Brain microvascular endothelial cell (primary cell): ENCODE measurements at places on chromosomes 2 and 18.

DNA sequence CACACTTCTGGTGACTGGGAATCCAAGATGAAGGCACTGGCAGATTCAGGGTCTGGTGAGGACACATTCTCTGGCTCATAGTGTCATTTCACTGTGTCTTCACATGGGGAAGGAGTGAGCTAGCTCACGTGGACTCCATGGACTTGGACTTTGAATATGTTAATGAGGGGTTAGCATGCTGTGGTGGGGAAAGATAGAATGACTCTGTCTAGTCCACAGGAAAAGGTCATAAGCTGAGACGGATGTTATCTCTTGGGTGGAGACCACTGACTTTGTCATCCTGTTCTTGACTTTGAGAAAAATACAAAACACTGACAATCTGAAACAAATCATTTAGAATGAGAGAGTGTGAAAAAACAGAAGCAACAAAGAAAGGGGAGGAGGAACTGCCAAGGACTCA lies 145.9 kb downstream of the PIK3C3 start:
- DNase-seq = no peak

- no peak for DNase-seq
Observed at GRCh38 chr18:8045160-8045883, 478.2 kb downstream of the PTPRM start.

DNA sequence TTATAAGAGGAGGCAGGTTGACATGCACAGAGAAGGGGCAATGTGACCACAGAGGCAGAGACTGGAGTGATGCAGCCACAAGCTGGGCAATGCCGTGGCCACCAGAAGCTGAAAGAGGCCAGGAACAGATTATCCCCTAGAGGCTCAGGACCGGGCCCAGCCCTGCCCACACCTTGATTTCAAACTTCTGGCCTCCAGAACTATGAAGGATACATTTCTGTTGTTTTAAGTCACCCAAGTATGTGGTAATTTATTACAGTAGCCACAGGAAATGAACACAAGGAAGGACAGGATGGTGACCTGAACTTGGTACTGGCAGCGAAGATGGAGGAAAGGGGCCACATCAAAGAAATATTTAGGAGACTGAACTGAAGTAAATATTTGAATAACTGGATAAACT lies 66.8 kb upstream of the RIOK3 start:
- DNase-seq = no peak

GRCh38 chr2:204743393-204743960 lies 198.2 kb downstream of the PARD3B start:
- DNase-seq = no peak

DNA sequence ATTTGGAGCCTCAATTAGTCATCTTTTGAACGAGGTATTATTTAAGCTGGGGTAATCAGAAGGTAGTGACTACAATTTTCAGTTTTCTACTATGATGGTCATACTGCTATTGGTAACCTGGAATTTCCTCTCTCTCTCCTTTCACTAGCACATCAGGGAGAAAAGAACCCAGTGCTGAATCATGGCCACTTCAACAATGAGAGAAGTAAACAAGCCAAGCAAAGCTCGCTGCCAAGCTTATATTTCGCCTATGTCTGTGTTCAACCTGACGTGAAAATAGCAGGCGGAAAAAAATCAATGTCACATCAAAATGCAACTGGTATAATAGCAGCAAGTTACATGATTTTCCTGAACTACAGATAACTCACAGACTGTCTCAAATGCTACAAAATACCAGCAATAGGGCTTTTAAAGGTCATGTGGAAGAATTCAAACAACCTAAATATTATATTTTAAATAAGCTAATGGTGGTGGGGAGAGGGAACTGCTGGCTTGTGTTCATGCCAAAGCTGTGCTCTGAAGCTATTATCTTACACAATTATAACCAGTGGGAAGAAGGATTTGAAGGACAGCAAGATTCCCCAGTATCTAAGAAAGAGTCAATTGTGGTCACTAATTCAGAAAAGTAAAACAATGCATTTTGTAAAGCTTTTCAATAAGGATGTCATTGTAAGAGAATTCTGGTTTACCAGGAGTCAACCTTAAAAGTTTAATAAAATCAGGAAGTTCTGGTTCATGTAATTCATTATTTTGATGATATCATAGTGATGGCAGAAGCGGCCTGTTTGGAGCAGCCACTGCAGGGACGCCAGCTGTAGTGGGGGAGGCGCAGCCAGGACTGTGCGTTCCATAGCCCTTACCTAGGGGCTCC lies 38.0 kb downstream of the RNF152 start:
- peak; percentile 64 for DNase-seq

GRCh38 chr2:212842544-212843185 lies 304.1 kb upstream of the ERBB4 start:
- peak; percentile 68 for DNase-seq

DNA sequence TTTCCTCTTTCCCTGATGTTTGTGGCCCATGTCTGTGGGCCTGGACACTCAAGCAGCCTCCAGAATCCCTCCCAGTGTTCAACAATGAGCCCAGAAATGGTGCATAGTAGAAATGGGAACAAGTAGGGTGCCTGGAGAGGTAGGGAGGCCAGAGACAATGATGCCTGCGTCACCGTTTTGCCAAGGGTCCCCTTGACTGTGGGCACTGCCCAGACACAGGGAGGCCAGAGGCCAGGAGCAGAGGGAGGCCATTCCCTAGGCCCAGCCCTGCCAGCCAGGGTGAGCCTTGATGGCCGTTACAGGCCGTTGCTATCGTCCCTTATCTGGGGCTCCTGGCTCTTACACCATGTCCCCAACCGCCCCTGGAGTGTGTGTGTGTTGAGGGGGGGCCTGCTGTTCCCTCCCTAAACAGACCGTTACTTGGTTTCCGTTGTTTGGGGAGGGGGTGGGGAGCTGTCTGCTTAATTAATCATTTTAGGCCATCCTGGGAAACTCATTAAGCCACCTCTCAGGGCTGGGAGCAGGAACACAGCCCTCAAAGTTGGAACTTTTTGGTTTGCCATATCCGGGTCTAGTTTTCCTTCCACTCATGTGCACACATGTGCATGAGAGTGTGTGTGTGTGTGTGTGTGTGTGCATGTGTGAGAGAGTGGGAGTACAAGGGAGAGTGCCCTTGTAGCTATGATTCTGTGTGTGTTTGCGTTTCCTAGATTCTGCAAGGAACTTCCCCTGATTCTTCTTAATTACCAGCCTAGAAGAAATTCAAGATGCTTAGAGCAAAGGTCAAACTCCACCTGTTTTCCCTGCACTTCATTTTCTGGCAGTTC lies 135.2 kb upstream of the HAAO start:
- DNase-seq = no peak

DNA sequence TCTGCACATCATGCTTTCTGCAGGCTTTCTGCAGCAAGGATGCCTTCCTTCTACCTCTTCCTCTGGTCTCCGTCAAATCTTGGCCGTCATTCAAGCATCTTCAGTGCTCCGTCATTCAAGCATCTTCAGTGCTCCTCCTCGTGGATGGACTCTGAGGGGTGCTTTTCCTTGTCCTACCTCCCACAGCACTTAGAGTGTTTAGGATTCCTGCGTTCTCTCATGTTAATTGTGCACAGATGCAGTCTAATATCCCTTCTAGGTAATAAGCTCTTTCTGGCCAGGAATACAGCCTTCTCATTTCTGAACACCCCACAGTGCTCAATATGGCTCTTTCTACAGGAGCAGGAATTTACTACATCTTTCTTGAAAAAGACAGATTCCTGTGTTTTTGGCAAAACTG lies 59.8 kb downstream of the ZNF236 start:
- DNase-seq = no peak

- DNase-seq = no peak
Observed at GRCh38 chr2:100397976-100398375, 19.5 kb downstream of the CHST10 start.

GRCh38 chr18:56233595-56233994 lies 404.8 kb downstream of the TXNL1 start:
- DNase-seq = peak; percentile 74

DNA sequence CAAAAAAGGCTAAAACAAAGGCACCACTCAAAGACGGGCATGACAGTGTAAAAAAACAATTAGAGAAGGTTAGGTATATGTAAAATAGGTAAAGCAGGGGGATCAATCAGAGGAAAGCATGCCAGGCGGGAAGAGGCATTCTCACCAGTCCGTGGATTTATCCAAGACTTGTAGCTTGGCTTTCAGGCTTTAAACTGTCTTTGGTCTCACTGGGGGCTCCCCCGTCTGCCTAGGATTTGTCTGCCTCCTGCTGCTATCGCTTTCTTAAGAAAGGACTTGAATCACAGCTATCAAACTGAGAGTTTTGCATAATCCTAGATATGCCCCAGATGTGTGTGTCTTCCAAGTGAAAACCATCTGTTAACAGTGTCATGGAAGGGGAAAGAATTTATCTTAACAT lies 11.1 kb upstream of the GORASP2 start:
- DNase-seq = no peak

- DNase-seq = peak; percentile 36
Observed at GRCh38 chr2:23452853-23453420, 68.0 kb downstream of the KLHL29 start.

DNA sequence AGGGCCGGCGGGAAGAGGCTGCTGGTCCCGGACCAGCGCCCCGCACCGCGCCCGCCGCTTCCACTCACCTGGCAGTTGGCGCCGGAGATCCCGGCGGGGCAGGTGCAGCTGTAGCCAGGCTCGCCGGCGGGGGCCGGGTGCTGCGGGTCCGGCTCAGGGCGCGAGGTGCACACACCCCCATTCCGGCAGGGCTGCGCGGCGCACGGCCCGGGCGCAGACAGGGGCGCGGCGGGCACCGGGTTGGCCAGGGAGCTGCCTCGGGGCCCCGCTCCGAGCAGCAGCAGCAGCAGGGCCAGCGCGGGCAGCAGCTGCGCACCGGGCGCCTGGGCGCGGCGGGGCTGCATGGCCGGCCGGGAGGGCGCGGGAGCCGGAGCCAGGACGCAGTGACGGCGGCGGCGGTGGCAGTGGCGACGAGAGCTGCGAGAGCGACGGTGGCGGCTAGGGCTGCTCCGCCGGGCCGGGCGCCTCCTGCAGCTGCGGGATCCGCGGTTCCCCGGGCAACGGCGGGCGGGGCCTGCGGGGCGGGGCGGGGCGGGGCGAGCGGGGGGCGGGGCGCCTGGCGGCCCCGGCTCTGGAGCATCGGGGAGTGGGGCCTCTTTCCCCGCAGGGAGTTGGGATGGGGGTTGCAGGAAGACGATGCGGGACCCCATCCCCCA lies at the start of gene DNER:
Gene DNER (minus strand): TSS at position 476 of the 656 bp plus-strand sequence. CDS start 132 bp downstream, at position 344.
- no peak for DNase-seq

DNA sequence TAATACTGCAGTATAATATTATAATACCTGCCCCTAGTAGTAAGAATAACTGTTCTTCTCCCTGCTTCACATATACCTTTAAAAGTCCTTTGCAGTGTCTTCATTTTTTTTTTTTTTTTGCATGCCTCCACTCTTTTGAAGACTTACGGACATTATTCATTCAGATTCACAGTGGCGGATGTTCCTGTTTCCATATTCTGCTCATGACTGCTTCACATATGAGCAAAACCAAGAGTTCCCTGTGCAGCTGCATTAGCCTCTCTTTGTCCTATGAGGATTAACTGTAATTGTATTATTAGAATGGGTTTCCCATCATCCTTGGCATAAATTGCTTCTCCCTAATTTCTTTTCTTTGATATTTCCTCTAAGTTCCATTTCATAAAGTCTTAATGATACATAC lies 12.8 kb downstream of the IL18RAP start:
- no peak for DNase-seq

DNA sequence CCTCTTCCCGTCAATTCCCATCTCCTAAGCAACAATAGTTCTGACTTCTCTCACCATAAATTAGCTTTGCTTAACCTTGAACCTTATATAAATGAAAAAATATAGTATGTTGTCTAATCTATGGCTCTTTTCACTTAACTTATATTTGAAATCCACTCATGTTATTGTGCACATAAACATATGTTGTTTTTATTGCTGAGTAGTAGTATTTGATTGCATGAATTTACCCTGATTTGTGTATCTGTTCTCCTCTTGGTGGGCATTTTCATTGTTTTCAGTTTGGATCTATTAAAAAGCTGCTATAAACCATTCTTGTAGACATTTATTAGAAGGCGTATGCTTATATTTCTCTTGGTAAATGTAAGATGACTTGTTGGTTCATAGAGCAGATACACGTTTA lies 874.3 kb upstream of the ZEB2 start:
- DNase-seq = no peak

DNA sequence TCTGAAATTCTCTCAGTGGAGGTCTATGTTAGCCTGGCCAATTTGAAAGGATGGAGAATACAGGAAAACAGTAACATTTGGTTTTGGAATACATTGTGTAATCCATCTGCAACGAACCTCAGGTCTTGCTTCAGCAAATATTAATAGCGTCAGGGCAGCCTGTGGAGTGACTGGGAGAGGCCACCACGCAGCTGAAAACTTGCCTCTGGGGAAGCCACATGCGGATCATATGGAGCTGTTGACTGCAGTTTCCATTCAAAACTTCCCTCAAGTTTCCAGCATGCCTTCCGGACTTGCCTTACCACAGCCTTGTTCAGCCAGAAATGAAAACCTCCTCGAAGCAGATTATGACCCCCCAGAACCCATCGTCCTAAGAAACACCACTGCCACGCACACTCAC lies 25.7 kb downstream of the BCL11A start:
- DNase-seq = no peak

- DNase-seq = no peak
Observed at GRCh38 chr2:223165423-223166214, 113.6 kb downstream of the KCNE4 start.

- no peak for DNase-seq
Observed at GRCh38 chr2:104658144-104658835, 195.6 kb upstream of the POU3F3 start.

DNA sequence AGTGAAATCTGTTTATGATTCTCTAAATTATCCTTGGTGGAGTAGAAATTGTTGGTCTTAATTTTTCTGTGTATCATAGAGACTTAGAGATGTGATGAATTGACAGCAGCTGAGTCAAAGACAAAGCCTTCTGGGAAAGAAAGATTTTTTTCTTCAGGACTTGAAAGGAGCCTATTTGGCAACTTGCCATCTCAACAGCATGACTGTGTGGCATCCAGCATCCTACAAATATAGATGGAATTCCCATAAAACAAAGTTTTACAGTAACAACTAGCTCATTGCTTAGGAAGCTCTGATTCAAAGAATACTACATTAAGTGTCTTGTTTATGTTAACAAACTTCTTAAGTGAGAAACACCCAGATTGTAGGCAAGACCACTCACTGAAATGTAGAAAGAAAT lies 79.2 kb upstream of the SETBP1 start:
- peak; percentile 68 for DNase-seq

DNA sequence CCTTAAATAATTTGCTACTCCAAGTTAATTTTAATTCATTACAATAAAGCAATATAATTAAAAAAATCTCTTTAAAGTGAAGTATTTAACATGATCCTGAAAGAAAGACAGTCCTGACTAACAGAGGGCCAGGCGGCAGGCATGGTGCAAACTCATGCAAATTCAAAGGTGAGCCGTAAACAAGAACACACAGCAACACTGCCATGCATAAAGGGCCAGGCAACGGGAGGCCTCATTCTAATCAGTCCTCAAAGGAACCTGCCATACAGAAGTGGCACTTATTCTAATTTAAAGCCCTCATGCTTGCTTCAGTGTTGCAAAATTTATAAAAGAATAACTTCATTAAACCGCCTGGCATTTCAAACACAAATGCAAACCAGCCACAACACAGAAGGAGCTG lies 277.0 kb downstream of the ZNF521 start:
- DNase-seq = no peak

- no peak for DNase-seq
Observed at GRCh38 chr2:127406454-127406853, 11.8 kb upstream of the PROC start.

GRCh38 chr2:182324665-182325064 lies 102.2 kb downstream of the PDE1A start:
- DNase-seq = no peak
